ENCODE measurements at places on chromosomes 7 and 10.
A peak's percentile ranks its signal among the peaks of the same experiment; 100 is the strongest.

GRCh38 chr7:22715969-22716368 lies 11.0 kb upstream of the IL6 start:
- no peak for DNase-seq

DNA sequence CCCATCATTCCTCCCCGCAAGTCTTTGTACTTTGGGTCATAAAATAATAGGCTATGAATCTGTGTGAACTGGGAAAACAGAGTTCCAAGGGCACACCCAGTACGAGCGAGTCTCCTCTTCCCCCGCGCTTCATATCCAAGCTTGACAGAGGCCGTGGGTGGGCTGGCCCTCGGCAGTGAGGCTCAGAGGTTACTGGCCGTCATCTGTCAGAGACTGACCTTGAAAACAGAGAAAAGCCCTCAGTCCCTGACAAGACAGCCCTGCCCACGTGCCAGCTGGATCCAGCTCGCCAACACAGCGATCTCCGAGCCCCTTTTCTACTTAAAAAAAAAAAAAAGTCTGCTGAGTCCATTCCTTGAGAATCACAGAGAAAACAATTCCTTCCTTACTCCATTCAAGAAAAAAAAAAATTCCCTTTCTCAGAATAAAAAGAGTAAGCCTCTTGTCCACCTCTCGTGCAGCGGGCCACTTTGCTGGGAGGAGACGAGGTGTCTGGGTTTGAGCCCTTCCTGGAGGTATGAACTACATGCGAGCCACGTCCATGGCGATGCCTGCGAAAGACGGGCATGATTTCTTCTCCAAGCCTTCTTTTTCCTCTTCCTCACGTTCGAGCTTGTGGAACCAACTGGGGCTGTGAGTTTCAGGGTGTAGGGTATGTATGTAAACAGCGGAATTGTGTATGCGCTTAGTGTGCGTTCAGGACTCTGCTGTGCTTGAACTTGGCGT lies 744 bp upstream of the BICC1 start:
- DNase-seq, result peak; percentile 11

- peak; percentile 96 for DNase-seq
Observed at GRCh38 chr7:816300-816750, 16.0 kb upstream of the SUN1 start.

DNA sequence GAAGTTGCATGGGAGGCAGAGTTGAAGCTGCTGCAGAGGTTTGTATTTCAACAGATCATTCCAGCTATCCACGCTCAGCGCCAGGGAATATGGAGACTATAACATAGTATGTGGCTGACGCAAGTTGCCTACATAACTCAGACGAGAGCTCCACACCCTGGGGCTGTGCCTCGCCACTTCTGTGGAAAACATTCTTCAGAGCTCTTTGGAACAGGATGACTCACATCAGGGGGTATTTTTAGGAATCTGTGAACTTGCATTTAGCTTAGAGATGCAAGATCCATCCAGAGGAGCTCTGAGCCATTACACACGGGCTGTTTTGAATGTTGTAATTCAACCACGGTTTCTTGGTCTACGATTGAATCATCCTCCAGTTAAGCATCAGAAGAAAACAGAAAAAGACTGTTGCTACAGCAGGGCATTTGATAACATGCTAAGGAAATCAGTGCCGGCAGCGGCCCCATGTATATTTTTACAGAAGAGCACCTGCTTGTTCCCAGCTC lies 481.5 kb upstream of the AKR1E2 start:
- DNase-seq, result peak; percentile 78

DNA sequence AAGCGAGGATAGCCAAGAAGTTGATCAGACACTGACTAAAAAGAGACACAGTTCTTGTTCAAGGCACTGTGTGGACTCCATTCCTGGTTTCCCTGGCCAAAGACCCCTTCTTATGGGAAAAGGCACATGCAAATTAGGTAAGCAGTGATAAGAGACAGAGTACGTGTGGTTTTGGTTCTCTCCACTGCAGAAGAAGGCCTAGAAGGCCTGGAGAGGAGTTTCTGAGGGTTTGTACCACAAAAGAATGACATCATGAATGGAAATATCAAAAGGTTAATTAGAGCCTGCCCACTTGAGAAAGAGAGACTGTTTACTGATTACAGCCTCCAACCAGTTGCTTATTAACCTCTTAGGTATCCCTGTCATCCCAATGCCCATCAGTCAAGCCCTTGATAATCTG lies 137.5 kb downstream of the ZNF365 start:
- DNase-seq, result no peak

DNA sequence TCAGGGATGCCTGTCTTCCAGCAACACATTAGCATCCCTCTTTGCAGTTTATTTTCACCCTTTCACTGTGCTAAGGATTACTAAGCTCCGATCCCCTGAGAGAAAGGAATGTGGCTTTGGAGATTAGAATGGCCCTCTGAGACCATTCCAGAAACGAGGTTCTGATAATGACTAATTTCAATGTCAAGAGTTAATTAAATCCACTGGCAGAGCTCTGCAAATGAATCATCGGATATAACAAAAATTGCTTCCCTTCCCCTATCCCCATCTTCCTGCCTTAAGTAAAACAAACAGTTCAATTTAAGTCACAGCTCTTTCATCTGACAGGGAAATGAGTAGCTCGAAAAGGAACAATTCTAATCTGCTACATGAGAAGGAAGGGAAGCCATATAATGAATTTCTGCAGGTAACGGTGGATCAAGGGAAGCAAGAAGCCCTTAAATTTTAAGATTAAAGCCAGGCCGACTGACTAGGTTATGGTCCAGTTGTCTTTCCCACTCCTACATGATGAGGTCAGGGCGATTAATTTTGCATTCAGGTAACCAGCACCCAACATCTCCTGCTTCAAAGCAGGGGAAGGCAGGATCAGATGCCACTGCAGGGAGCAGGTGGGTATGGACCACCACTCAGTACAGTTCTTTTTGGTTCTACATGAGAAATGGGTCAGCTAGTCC lies 50.5 kb downstream of the MALSU1 start:
- no peak for DNase-seq

- no peak for DNase-seq
Observed at GRCh38 chr7:79455173-79455790, 1.8 kb upstream of the MAGI2 start.

GRCh38 chr10:68099736-68100135 lies 9.6 kb upstream of the MYPN start:
- DNase-seq, result no peak

DNA sequence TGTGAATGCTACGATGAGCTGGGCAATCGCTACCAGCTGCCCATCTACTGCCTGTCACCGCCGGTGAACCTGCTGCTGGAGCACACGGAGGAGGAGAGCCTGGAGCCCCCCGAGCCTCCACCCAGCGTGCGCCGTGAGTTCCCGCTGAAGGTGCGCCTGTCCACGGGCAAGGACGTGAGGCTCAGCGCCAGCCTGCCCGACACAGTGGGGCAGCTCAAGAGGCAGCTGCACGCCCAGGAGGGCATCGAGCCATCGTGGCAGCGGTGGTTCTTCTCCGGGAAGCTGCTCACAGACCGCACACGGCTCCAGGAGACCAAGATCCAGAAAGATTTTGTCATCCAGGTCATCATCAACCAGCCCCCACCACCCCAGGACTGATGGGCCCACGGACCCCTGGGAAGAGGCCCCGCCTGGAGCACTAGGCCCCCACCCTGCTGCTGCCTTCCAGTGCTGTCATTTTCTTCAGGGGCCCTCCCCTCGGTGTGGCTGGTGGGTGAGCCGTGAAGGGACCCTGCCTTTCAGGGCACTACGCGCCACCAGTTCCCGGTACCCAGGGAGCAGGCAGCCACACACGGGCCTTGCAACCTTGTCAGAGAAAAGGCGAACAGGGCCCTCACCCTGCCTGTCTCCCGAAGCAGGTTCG lies 2.3 kb upstream of the ANKRD2 start:
- DNase-seq, result no peak

- DNase-seq, result peak; percentile 77
Observed at GRCh38 chr7:152674860-152675758, 832 bp downstream of the XRCC2 start.

- peak; percentile 70 for DNase-seq
Observed at GRCh38 chr7:33905389-33906032, at the start of gene BMPER. TSS of gene BMPER (plus strand) at chr7:33905539. CDS start at chr7:33905614, 75 bp downstream.

GRCh38 chr7:37310327-37311080 lies 138.2 kb downstream of the ELMO1 start:
- DNase-seq, result no peak

GRCh38 chr7:76359978-76360638 lies 1.3 kb upstream of the YWHAG start:
- no peak for DNase-seq

- no peak for DNase-seq
Observed at GRCh38 chr7:5143106-5143505, 46.9 kb upstream of the WIPI2 start.

DNA sequence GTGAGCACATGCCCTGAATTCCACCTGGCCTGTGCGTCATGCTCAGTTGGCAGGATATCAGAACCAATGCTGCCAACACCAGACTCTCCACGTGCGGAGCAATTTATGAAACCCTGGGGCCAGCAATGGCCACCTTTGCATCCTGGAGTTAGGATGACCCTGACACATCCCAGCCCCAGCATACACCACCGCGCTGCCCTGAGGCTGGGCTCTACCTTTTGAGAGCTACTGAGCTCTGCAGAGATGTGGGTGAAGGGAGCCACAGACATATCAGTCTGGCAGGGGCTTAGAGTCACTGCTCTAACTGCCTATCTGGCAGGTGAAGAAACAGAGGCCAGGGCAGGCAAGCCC lies 41.9 kb downstream of the SYPL1 start:
- no peak for DNase-seq

DNA sequence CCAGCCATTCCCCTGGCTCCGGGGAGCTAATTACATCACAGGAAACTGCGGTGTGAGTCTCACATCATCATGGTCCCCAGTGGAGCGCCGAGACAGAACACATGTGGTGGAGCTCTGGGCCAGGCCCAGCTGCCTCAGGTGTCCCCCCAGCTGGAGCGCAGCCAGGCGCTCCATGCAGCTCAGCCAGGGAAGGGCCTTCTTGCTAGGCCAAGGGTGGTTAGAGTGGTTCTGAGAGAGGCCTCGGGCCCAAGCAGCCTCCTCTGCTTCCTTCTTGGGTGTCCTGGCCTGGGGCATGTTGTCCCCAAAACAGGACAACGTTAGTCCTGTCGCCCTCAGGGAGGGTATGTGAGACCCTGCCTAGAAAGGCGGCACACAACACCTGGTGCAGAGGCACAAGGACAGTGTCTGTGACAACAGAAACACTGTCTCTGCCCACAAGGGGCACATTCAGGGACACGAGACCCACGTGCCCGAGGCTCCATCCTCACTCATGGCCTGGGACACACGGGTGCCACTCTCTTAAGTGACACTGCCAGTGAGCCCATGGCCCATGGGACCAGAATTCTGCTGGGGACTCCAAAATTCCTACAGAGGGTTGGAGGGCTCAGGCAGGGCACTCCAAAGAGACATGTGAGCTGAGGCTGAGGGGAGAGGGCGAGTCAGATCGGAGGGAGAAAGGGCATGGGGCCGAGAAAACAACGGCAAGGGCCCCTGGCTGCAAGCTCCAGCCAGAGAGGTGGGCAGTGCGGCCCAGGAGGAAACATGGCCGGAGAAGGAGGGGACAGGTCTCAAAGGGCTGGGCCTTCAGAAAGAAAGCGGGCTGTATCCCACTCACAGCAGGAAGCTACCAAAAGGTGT lies 37.0 kb upstream of the RET start:
- DNase-seq, result no peak

- DNase-seq, result no peak
Observed at GRCh38 chr10:116287906-116288501, 15.0 kb upstream of the GFRA1 start.

DNA sequence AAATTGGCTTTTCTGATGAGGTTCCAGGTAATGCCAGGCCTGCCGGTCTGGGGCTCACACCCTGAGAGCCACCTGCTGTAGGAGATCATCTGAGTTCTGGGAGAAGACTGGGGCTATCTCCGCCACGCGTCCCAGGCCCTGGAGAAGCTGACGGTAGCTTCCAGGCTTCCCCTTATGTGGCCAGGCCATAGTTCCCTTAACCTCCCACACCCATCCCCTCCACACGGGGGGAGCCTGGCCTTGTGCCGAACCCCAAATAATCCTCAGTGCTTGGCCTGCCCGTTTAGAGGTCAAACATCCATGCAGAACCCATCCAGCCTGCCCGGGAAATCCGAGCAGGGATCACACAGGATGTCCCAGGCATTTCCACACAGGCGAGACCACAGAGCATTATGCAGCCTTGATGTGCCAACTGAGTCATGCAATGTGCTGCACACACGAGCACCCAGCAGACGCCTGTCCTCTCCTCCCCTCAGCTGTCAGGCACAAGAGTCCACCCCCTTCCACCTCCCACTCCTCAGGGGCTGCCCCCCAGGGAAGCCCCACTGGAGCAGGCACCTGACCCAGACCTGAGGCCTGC lies 176.2 kb downstream of the PRKAG2 start:
- DNase-seq, result no peak

DNA sequence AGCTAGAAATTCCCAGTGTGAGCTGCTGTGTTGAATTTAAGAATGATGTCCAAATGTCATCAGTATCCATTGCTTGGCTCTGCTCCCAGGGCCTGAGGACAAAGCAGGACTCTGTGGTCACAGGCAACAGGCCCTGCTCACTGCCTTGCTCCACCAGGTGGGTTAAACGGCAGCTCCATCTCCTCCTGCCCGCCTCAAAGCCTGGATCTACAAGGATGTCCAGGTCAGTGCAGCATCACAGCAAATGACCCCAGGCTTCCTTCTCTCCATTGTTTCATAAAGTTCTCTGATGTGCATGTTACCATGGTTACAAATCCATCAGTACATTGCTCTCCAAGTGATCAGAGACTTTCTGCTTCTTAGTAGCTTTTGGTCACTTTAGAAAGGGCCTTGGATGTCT lies 322.0 kb upstream of the ZNF32 start:
- no peak for DNase-seq

GRCh38 chr7:142711746-142712616 lies 37.3 kb upstream of the PRSS1 start:
- no peak for DNase-seq

- DNase-seq, result no peak
Observed at GRCh38 chr7:131904760-131905327, 348.4 kb upstream of the PODXL start.

- DNase-seq, result no peak
Observed at GRCh38 chr10:13822490-13822889, 235.7 kb downstream of the PRPF18 start.

DNA sequence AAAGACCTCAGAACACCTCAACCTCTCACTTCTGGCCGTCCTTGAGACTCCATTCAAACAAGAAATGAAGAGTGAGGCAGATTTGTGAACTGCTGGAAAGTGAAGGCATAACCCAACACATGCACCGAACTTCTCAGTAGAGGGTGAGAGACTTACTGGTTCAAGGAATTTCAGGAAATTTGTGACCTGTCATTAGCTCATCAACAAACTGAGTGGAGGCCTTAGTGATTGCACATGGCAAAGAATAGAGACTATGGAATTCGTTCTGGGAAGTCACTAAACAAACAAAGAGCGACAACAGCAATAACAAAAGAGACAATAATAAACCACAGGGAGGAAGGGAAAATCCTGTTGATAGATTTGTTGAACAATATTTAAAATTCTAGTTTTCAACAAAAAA lies 125.0 kb upstream of the AKR1E2 start:
- DNase-seq, result no peak
